Suprapubic skin (tissue), 4 donors: ENCODE measurements at places on chromosomes 3 and 15. TPM values are rescaled to one million over a fixed set of nuclear protein-coding genes. Genes with fewer than 3 reads are reported as not detected.

The MAP6D1 gene
- 4.7 TPM for total RNA-seq

The SLC9A9 gene
- total RNA-seq = 32.6 TPM

The NANOGP8 gene
- total RNA-seq = not detected

The PP2D1 gene
- total RNA-seq = not detected

DNA sequence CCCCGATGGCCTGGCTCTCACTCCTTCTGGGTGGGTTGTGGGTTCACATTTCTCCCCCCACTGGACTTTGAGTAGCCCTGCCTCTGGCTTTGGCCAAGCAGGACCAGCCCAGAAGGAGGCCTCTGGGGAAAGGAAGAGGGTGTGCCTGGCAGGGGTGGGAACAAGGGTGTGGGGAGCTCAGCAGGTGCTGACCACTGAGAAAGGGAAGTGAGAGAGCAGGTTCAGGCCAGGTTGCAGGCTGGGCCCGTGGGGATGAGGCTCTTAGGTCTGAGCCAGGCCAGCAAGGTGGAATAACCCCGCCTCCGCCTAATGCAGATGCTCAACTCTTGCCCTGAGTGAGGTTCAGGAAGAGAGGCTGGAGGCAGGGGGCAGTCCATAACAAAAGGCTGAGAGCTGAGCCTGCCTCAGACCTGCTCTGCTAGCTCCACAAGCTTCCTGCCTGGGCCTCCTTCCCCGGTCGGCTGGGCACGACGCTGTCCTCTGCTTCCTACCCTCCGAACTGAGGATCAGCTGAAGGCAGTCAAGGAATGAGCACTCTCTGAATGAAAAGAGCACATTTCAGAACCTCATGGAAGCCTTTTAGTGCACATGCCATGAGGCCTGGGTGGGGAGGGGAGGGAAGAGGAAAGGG is 82.7 kb downstream of the TLE3 start:
- H3K4me3 ChIP-seq = no peak overlapping the region
- H3K27ac ChIP-seq = no peak overlapping the region
- peaks cover 13% of the 10 kb centered on the region for H3K27me3 ChIP-seq
- no peaks in the 10 kb centered on the region for H3K36me3 ChIP-seq
- H3K4me1 ChIP-seq = no peaks in the 10 kb centered on the region

GRCh38 chr15:57927091-57927631 is 138.3 kb downstream of the ALDH1A2 start:
- no peak overlapping the region for H3K27ac ChIP-seq
- no peaks in the 10 kb centered on the region for H3K36me3 ChIP-seq
- peaks cover 15% of the 10 kb centered on the region for H3K27me3 ChIP-seq

DNA sequence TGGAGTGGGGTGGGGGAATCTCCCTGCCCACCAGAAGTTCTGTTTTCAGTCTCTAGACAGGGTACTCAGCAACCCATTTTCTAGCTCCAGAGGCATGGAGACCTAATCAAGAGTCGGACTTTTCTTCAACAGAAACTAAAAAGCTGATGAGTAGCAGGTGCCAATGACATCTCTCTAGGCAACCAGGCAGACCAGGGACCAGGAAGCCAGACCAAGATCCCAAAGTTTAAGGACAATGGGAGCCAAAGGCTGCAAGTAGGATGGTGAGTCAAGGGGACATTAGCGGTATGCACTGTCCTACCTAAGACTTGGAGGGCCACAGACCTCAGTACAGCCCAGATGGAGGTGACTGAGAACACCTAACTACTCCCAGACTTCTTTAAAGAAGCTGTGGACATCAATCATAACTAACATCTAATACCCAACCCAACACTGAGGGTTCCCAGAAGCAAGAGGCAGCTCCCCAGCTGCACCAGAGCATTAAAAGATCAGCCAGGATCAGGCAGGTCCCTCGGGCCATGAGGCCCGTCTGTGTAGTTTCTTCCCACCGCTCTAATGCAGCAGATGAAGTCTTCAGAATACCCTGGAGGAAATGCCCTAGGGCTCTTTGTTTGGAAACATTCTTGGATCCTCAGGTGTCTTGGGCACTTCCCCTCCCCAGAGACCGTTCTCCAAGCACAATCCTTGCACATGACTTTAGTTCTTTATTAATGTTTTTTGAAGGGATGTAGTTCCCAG is 979 bp downstream of the CCDC71 start:
- H3K27me3 ChIP-seq = no peaks in the 10 kb centered on the region
- DNase-seq = no peak
- H3K36me3 ChIP-seq = peaks cover 31% of the 10 kb centered on the region
- H3K4me1 ChIP-seq = peaks cover 26% of the 10 kb centered on the region

DNA sequence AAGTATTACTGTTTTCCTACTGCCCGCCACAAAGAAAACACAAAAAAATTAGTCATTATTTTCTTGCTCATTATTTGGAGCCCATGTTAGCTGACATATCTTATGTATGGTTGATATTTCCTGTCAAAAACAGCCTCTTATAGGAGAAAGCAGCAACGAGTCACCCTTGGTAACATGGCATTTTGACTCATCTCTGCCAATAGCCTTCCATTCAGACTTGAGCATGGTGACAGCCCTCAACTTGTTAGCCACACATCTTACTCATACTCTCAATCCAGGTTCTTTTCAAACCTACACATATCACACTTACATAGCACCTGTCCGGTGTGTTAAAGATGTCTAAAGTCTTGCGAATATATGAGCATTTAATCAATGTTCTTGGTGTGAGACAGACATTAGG is 109.4 kb upstream of the SAMMSON start:
- no peak for DNase-seq
- H3K36me3 ChIP-seq = no peaks in the 10 kb centered on the region
- H3K27me3 ChIP-seq = no peaks in the 10 kb centered on the region
- H3K27ac ChIP-seq = no peak overlapping the region

DNA sequence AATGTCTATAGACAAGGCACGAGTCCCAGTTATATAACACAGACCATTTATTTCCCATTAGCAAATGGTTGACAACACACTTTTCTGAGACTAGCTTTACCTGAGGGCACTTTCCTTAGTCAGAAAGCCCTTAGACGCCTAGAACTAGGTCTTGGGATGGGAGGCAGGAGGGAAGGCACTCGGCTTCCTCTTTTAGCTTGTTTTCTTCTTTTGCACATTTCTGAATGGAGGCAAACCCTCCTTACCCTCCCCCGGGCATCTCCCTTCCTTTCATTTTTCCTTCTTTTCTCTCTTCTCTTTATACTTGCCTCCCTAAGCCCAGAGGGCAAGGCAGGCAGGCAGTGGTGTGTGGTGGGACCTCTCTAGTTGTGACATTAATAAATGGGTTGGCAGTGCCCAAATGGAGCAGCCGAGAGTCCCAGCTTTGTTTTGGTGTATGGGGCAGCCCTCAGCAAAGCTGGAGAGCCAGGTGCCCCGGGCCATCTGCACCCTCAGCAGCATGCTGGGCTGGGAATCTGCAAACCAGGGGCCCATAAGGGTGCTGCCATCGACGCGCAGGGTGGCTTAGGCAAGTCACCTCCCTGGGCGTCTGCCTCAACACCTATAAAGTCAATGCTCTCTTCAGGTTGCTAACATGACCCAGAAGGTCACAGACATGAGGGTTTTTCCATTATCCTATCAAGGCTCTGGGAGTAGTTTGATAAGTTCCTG is 21.1 kb upstream of the BCL2L10 start:
- peaks cover 16% of the 10 kb centered on the region for H3K36me3 ChIP-seq
- H3K27me3 ChIP-seq = no peaks in the 10 kb centered on the region
- no peak overlapping the region for H3K27ac ChIP-seq
- H3K4me3 ChIP-seq = no peak overlapping the region
- no peak for DNase-seq
- H3K4me1 ChIP-seq = peaks cover 9% of the 10 kb centered on the region

- no peak for DNase-seq
- H3K36me3 ChIP-seq = no peaks in the 10 kb centered on the region
- H3K27me3 ChIP-seq = peaks cover 19% of the 10 kb centered on the region
- no peak overlapping the region for H3K27ac ChIP-seq
- no peaks in the 10 kb centered on the region for H3K4me1 ChIP-seq
These were observed 159.3 kb upstream of the C2CD4B start for GRCh38 chr15:62324382-62324781.

- peak overlapping the region; percentile 87 for H3K4me3 ChIP-seq
- peak overlapping the region; percentile 100 for H3K27ac ChIP-seq
These were observed 449 bp downstream of the RAF1 start for GRCh38 chr3:12663401-12663935.

DNA sequence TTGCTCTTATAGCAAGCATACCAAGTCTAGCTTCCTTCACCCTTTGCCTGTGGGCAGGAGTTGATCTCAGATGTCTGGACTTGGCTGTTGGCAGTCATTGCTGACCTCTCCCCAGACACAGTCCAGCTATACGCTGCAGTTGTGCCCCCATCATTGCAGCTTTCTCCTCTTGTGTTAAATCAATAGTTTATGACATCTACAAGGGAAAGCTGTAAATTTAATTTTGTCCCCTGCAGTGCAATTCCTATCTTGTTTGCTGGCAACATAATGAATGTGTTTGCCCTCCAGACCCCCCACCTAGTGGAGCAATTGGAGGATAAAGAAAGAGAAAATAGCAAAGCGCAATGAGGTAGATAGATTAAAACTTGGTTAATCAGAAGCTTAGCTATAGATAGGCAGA is 280.2 kb downstream of the LSAMP start:
- DNase-seq = no peak
- H3K4me1 ChIP-seq = no peaks in the 10 kb centered on the region
- H3K4me3 ChIP-seq = no peak overlapping the region
- no peaks in the 10 kb centered on the region for H3K27me3 ChIP-seq
- no peaks in the 10 kb centered on the region for H3K36me3 ChIP-seq

GRCh38 chr15:59931646-59932261 is 72.4 kb upstream of the FOXB1 start:
- no peak for DNase-seq
- no peaks in the 10 kb centered on the region for H3K36me3 ChIP-seq
- H3K4me3 ChIP-seq = no peak overlapping the region
- H3K27me3 ChIP-seq = peaks cover 69% of the 10 kb centered on the region

DNA sequence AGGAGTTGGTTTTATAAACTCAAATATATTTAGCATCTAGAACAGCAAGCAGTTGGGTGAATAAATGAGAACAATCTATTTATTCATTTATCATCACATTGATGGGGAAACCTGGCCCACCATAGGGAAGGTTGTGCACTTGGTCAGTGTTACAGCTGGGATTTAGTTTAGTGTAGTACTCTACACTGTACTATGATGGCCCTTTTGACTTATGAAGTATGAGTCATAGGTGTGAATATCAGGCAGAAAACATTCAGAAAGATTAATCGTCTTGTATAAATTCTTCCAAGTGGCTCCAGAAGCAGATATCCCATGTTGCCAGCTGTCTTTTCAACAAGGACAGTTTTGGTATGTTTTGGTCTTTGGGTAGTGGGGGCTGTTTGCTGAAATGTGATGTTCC is 38.0 kb downstream of the BBS4 start:
- no peak overlapping the region for H3K4me3 ChIP-seq
- no peaks in the 10 kb centered on the region for H3K27me3 ChIP-seq
- H3K4me1 ChIP-seq = no peaks in the 10 kb centered on the region

DNA sequence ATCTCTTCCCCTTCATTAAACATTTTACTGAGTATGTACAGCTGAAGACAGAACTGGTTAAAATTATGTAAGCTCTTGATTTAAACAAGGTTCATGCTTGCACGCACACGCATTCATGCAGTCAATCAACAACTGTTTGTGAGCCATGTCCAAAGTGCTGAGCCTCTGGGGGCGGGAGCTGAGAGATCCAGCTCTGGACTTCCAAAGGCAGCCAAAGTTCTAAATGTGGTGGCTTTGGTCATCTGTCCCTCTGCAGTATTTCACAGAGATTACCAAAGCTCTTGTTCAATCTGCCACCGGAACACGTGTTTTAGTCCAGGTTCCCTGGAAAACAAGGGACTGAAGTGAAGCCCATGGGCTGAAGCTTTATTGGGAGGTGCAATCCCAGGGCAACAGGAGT is 52.4 kb upstream of the SNRPA1 start:
- DNase-seq = no peak
- no peak overlapping the region for H3K27ac ChIP-seq
- peaks cover 11% of the 10 kb centered on the region for H3K4me1 ChIP-seq
- no peaks in the 10 kb centered on the region for H3K36me3 ChIP-seq

- H3K4me1 ChIP-seq = no peaks in the 10 kb centered on the region
- no peak overlapping the region for H3K4me3 ChIP-seq
These were observed 52.2 kb upstream of the POLR2M start for GRCh38 chr15:57654153-57654852.

DNA sequence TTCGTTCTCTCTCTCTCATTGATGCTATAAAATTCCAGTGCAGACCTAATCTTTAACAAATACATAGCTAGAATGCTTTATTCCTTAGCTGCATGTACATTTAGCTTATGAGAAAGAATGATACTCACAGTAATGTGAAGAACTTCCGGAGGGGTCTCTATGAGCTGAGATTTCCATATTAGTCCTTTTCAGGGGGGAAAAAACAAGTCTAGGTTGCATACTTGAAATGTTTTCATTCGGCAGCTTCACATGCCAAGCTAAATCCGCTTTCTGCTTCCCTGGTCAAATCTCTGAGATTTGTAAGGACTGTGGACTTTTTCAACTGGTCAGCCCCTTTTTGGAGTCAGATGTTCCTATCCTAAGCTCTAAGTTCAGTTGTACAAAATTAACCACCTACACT is 111.5 kb upstream of the COL8A1 start:
- no peak overlapping the region for H3K27ac ChIP-seq
- no peaks in the 10 kb centered on the region for H3K36me3 ChIP-seq
- H3K4me3 ChIP-seq = no peak overlapping the region
- no peaks in the 10 kb centered on the region for H3K27me3 ChIP-seq
- no peak for DNase-seq
- H3K4me1 ChIP-seq = no peaks in the 10 kb centered on the region

DNA sequence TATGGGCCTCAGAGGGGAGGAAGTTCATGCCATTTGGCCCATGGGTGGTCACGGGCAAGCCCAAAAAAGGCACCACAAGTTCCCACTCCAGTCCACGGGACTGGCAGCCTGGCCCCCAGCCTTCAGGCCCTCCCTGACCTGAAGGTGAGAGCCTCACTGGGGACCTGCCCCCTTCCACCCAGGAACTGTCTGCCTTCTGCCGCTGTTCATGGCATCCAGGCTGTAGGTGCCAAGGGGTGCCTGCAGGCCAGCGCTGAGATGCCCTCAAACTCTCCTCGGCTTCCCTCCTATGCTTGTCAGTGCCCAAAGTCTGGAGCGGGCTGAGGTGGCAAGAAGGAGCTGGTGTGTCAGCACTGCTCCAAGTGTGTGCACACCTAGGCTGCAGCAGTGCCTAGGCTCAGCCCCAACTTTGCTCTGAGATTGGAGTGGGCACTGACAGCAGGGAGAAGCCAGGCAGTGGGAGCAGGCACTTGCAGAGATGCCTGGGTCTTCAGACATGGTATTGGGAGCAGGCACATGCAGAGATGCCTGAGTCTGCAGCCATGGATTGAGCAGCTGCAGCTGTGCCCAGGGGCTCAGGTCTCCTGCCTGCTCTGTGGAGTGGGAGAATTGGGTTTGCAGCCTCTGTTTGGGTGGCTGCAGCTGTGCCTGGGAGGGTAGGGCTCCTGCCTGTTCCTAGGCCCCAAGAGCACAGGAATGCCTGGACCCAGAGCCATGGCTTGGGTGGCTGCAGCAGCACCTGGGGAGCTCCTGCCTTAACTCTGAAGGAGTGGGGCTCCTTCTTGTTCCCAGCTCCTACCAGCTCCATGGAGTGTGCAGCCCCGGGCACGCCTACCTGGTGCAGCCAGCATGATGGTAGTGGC is 44.0 kb upstream of the PRR23C start:
- no peak overlapping the region for H3K27ac ChIP-seq
- no peaks in the 10 kb centered on the region for H3K4me1 ChIP-seq

- H3K36me3 ChIP-seq = no peaks in the 10 kb centered on the region
- H3K4me1 ChIP-seq = peaks cover 27% of the 10 kb centered on the region
- peak; percentile 83 for DNase-seq
- H3K4me3 ChIP-seq = peak overlapping the region; percentile 41
- H3K27me3 ChIP-seq = no peaks in the 10 kb centered on the region
These were observed 126.5 kb downstream of the FMN1 start for GRCh38 chr15:33068007-33068481.
